Stimulated activated CD8-positive, alpha-beta memory T cell treated with anti-CD3 and anti-CD28 coated beads, Interleukin-7, amount 100 ng/mL, for 24 hours (primary cell): ENCODE measurements at places on chromosomes 13 and 19.

- DNase-seq = peak; percentile 59
Observed at GRCh38 chr19:50728084-50728737, 5.0 kb downstream of the CLEC11A start.

DNA sequence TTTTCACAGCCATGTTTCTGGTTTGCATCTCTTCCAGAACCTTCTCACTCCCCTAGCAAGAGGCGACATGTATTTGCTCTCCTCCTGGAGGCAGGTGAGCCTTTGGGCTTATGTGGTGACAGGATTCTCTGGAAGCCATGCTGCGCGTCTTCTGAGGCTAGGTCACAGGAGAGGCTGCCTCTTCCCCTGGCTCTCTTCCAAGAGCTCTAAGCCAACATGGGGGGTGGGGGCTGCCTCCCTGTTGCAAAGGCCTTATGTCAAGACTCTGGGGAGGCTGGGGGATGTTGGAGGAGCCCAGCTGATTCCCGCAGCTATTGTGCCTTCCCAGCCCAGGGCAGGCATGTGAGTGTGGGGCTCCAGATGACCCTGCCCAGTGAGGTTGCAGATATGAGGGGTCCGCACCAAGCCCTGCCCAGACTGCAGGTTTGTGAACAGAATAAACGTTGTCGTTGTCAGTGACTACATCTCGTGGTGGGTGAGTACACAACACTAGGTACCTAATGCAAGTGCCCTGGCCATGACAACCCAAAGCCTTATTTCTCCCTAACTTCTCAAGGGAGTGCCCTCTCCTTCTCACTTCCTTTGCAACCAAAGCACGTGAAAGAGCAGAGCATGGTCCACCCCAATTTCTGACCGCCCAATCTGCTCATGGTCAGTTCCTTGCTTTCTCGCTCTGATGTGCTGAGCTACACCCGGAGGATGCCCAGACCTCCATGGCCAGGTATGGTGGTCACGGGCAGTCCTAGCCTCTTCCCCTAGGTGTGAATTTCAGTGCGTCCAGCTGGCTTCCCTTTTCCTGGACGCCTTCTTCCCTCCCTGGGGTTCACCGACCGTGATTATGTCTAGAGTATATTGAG is 44.9 kb downstream of the TEX29 start:
- no peak for DNase-seq

DNA sequence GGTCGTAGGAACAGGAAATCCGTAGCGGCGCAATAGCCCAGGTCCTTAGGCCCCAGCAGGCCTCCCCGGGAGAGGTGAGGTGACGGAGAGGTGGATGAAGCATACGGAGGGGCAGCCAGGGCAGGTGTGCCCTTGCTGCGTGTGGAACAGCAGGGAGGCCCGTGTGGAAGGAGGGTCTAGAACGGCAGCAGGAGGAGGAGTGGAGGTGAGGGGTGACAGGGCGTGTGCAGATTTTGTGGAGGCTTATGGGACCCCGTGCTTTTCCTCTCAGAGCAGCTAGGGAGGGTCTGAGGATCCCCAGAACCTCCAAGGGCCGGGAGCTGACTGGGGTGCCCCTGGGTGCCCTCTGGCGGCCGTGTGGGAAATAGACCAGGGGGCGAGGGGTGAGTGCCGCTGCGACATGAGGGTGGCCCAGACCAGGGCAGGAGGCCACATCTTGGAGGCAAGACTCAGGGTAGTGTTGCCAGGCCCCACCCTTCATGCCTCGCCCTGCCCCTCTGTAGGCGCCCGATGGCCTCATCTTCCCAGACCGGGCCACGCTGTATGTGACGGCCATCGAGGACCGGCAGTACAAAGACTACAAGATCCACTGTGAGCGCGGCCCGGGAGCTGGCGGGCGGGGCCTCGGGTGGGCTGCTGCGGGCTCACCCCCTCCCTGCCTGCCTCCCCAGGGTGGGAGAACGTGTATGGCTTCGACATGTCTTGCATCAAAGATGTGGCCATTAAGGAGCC is 5.0 kb upstream of the ADM5 start:
- DNase-seq = no peak

- no peak for DNase-seq
Observed at GRCh38 chr19:2309734-2310362, 1.9 kb upstream of the LINGO3 start.

DNA sequence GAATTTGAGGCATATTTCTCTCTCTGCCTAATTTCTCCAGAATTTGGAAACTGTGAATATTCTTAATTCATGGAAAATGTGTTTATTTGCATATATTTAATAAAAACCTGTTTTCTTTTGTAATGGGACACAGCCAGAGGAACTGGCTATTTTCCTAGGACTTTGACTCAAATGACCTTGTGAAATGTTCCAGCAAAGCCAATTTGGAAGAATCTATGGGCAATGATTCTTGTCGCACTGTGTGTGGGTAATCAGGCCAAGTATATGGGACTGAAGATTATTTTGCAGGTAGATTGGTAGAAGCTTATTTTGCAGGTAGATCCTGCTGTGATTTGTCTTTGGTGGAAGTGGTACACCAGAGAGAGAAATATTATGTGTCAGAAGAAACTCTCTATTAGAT is 38.8 kb downstream of the SUCLA2 start:
- DNase-seq = no peak

DNA sequence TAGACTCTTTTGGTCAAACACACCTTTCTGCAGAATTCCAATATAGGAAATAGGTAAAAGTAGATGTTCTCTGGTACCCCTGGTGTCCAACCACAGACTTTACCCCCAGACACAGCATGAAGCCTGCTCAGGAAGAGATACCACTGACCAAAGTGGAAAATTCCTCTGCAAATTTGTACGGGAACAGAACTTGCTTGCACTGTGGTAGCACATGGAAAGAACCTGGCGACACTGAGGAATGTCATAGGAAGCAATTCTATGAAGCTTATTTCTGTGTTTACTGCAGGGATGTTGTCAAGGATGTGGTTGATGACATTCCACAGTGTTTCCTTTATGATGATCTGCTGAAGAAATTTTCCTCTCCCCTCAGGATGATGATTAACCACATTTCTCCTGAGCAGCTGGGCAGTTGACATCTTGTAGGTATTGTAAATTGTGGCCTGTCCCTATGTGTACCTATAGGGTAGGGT is 48.9 kb upstream of the TNFSF11 start:
- no peak for DNase-seq

DNA sequence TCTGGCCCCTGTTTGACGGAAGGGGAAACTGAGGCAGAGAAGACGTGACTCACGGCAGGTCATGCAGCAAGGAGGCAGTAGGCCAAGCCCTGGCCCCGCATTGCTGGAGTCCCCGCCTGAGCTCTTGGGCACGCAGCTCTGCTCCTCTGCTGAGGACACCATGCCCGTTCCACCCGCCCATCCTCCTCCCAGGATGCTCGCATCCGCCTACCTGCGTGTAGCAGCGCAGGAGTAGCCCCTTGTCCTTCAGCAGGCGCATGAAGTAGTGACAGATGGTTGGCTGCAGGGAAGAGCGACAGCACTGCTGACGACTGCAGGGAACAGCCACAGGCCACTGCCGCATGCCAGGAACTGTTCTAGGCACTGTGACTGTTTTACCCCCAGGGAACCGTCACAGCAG is 10.5 kb downstream of the SIRT2 start:
- no peak for DNase-seq

DNA sequence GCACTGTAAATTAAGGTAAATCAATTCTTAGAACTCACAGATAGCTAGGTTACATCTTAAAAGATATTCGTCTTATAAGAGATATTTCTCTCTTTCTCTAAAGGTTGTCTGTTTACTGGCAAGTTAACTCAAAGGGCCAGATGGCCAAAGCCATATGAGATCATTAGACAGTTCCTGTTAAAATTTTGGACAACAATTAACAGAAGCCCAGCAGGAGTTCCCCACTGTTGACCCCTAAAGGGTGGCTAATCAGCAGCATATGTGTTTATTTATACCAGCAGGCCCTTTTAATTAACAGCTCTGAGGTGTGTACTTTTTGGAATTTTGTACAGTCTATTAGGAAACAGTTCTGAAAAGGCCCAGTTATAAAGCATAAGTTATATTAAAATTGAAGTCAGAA is 245.8 kb downstream of the LIG4 start:
- no peak for DNase-seq

DNA sequence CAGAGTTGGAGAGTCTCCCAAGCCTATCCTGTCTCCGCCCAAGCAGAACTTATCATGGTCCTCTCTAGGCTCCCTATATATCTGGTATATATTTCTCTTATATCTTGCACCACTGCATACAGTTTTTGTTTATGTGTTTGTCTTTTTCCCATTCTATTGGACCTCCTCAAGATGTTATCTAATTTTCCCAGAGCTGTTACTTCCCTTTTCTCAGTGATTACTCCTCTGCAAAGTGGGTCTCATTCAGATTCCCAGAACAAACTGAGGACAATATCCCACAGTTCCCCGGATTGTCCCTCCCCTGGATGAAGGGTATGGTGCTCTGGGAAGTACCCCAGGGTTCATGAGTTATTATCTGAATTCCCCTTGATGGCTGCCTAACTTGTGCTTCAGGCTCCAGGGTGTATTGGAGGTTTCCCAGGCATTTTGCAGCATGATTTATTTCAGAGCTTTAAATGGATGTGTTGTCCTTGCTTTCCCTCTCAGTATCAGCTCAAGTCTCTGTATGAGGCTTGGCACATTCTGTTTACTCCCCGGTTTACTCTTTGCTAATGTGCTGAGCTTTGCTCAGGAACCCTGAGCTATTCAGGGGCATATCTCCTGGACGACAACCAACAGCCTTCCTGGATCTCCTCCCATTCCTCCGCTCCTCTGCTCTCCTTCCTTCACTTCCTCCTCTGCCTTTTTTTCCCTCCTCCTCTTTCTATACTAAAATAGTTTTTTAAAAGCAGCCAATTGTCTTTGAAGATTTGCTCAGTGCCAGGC is 329.3 kb downstream of the SPRY2 start:
- DNase-seq = no peak

- no peak for DNase-seq
Observed at GRCh38 chr13:74920920-74921319, 561.0 kb downstream of the TBC1D4 start.

DNA sequence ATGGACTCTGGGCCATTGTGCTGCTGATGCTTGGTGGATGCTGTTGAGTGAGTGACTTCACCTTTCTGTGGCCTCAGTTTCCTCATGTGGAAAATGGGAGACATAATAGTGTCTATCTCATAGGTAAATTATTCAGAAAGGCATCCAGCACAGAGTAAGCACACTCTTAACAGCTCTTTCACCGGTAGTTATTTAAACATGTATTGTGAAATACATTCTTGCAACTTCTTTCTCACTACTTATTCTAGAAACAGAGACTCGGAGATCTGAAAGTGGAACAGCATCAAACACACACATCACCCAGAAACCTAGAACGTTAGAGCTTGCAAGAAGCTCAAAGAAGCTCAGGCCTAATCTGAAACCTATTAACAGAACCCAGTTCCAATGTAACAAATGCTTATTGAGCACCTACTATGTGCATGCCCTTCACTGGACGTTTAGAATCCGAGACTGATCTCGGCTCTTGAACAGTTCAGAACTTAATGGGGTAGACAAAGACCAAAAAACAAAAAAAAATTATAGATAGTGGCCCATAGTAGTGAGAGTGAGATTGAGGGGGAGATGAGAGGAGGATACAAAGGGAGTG is 4.1 kb downstream of the ZSWIM9 start:
- DNase-seq = no peak

DNA sequence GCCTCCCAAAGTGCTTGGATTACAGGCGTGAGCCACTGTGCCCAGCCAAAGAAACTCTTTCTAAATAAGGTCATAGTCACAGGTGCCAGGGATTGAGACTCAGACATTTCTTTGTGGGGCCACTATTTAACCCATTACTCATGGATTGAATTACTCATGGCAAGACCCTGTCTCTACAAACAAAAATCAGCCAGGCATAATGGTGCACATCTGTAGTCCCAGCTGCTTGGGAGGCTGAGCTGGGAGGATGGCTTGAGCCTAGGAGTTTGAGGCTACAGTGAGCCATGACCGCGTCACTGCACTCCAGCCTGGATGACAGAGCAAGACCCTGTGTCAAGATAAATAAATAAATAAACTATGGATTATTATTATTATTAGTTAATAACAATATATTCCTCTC is 3.6 kb upstream of the KLF2 start:
- DNase-seq = no peak

DNA sequence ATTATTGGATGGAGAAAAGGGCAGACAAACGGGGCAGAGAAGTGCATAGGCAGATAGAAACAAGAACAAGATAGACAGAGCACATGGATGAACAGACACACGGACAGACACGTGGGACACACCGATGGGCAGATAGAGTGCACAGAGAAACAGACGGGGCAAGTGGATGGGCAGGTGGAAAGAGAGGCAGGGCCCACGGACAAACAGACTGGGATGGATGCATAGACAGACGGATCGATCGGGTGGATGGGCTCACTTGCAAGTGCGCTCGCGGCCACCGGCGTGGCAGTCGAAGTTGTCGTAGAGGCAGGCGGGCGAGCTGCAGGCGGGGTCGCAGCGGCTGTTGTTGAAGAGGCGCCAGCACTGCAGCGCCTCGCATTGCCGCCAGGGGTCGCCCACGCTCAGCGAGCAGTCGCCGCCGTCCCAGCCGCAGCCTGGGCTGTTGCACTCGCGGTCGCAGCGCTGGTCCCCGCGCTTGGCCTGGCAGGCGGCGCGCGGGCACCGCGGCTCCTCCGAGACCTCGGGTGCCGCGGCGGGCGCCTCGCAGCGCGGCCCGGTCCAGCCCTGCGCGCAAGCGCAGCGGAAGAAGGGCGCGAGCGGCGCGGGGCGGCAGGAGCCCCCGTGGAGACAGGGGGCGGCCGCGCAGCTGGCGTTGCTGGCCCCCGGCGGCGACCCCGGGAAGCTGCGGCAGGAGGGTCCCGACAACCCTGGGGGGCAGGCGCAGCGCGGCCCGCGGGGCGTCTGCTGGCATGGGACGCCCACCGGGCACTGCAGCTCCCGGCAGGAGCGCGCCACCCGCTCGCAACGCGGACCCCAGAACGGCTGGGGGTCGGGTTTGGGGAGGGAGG is 23.3 kb downstream of the NOTCH3 start:
- DNase-seq = peak; percentile 65

DNA sequence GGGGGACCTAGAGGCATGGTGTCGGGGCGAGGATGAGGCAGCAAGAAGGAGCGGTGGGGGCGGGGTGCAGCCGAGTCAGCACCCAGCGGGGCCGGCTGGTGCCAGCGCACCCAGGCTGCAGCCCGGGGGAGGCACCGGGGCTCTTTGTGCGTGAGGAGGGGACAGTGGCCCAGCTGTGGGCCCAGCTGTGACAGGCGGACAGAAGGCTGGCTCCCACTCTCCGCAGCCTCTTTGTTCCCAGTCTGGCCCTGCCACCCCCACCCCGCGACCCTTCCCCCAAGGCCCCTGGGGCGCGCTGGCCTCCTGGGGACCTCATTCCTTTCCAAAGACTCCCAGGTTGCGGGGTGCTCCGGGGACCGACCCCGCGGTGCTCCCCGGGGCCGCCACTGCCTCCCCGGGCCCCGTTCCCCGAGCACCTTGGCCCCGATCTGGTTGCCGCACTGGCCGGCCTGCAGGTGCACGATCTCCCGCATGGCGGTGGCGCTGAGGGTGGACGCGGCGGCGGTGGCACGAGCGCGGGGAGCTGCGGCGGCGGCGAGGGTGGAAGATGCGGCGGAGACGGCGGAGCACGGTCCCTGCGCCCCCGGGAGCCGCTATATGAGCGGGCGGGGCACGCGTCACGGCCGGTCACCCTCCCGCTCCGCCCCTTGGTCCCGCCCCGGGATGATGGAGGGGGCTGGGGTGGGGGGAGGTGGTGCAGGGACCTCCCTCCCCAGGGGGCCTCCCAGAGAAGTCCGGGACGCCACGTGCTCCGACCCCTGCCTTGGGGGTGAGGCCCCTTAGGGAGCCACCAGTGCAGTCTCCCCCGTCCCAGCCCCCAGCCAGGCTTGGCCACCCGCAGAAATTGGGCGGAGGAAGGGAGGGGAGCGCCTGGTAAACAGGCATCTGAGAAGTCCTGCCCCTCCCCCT is at the start of gene TUBB4A:
Gene TUBB4A (minus strand): TSS at position 570 of the 909 bp plus-strand sequence. CDS start 97 bp downstream, at position 473.
- DNase-seq = no peak
